ENCODE measurements at places on chromosomes 2 and 18.

- no peak for DNase-seq
Measured at GRCh38 chr18:1658908-1659566, 754.4 kb downstream of the ADCYAP1 start.

GRCh38 chr2:96163768-96164429 is 18.7 kb upstream of the DUSP2 start:
- no peak for DNase-seq

GRCh38 chr2:186325827-186326535 is 160.1 kb upstream of the ZC3H15 start:
- DNase-seq, result no peak

DNA sequence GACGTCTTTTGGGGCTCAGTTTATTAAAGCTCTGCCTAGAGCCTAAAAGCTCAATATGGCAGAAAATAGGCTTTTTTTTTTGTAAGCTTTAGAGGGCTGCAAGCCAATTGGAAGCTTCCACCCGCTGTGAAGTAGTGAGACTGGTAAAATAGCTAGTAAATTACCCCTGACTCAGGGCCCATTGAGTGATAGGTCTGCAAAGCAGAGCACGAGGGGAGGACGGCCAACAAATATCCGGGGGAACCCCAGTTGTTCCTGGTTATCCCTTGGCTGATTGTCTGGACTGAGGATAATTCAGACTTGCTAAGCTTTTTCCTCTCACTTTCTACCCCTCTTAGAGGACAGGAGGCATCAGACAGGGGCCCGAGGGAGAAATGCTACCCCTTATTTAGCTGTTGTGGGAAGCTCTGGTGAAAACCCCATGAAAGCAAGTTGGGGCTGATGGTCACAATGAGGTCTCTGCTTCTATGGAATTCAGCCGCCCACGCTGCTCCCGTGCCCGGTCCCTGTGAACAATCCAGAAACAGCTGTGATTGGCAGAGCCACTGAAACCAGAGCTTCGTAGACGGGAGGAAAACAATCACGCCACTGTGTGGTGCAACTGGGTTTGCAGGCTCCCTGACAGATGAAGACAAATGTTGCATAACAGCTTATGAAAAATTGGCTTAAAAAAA is 141.9 kb upstream of the LGALSL start:
- peak; percentile 88 for DNase-seq

DNA sequence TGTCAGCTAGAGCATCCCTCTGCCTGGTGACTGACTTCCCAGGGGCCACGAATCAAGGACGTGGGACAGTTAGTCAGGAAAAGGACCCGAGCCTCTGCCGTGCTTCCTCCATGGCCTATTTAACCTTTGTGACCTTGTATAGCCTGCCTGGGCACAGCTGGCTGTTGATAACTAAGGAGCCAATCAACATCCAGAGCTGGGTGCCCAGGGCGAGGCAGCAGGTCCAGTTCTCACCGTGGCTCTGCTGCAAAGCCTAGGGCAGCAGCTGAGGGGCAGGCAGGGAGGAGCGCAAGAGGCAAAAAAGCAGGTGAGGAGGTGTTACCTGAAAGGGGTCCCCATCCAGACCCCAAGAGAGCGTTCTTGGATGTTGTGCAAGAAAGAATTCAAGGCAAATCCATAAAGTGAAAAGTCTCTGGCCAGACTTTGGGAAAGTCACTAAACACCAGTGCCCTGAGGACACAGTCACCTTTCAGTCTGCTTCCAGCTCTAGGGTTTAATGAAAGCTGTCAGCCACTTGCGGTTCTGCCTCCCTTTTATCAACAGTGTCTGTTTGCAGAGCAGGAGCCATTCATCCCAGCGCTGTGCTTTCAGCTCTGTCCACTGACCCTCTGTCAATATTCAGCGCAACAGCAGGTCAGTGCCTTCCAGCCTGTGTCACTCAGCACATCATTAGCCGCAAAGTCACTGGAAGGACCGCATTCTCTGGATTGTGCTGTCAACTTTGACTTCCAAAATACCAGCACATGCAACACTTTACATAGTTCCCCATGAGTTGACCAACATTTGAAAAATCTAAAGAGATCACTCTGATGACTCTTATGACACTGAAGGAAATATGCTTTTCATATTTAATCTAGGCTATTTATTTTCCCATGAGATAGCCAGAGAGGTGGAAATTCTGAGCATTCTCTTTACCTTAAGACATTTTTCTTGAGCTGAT is 38.6 kb upstream of the ASAP2 start:
- DNase-seq, result no peak

GRCh38 chr2:221042926-221043325 is 529.2 kb downstream of the EPHA4 start:
- DNase-seq, result no peak

DNA sequence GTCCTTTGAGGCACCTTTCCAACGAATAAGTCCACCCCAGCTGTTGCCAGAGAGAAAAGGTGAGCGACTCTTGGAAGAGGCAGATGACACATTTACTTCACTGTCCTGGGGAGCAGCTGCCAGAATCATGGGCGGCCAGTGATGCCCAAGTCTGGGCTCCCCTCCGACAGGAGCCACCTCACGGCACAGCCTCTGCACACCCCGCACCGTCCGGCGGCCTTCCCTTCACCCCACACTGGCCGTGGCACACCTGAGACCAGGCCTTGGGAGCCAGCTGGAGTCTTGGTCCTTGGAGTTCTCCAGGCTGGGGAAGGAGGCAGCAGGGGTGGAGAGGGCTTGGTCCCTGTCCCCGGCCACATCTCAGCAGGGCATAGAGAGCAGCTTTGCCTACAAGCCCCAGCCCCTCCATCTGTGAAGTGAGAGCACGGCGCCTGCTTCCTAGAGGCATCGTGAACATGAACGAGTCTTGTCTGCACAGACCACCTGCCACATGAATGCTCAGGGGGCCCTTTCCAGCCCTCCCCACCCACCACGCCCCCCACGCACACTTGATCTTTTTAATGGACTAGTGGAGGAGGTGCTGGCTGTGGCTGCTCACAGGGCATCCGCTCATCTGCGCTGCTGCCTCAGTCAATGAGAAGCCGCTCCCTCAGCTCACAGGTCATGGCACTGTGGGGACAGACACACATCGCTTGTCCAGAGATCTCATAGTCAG is 400.2 kb upstream of the MYT1L start:
- no peak for DNase-seq

- DNase-seq, result no peak
Measured at GRCh38 chr2:37786854-37787253, 115.4 kb upstream of the CDC42EP3 start.

DNA sequence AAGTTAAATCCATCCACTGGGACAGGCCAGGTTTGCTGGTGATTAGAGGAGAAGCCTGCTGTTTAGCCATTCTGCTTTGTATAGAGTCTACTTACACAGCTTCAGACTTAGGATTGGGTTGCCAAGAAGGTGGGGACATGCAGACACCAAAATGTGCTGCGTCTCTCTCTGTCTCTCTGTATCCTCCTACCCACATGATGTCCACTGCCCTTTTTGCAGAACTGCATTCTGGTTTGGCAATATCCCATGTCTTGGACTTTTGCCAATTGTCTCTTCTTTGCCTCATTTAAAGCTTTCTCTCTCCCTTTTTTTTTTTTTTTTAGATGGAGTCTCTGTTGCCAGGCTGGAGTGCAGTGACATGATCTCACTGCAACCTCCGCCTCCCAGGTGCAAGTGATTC is 261.1 kb upstream of the FN1 start:
- no peak for DNase-seq

GRCh38 chr2:16669388-16669787 is 3.8 kb upstream of the CYRIA start:
- no peak for DNase-seq

Data from AG10803 (cell line).